ENCODE measurements at places on chromosomes 12 and 14. TPM values are rescaled to one million over a fixed set of nuclear protein-coding genes. Genes with fewer than 3 reads are reported as not detected.

DNA sequence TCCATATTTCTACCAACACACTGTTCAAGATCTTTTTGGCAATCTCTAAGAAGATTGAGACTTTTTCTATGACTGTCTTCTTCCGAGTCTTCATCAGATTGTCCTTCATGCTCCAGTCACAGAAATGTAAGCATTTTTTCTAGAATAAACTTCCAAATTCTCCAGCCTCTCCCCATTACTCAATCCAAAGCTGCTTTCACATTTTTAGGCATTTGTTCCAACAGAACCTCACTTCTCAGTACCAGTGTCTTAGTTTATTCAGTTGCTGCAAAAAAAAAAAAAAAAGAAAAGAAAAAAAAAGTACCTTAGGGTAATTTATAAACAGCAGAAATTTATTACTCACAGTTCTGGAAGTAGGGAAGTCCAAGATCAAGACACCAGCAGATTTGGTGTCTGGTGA is 290.8 kb upstream of the NOVA1 start:
- no peak overlapping the region for H3K27ac ChIP-seq
- DNase-seq = no peak
- no peaks in the 10 kb centered on the region for H3K27me3 ChIP-seq
- H3K36me3 ChIP-seq = no peaks in the 10 kb centered on the region

DNA sequence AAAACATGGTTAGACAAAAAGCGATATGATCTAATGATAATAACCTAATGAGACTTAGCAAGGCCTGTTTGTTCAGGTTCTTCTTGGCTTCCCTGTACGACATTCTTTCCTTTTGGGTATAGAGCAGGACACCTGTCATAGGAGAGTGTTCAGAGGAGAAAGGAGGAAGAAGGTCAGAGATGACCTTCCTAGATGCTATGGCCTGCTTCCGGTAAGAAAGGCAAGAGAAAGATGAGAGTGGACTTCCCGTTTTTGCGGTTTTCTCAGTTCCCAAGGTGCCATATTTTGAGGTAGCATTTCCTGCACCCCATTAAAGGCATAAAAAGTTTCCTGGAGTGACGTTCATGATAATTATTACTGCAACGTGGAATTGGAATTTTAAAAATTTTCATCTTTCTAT is 8.7 kb downstream of the CLEC4E start:
- H3K4me1 ChIP-seq = no peaks in the 10 kb centered on the region
- peaks cover 1% of the 10 kb centered on the region for H3K27me3 ChIP-seq
- H3K4me3 ChIP-seq = no peak overlapping the region
- DNase-seq = no peak
- no peaks in the 10 kb centered on the region for H3K36me3 ChIP-seq

GRCh38 chr12:131323879-131324278 is 370.2 kb downstream of the ADGRD1 start:
- no peak overlapping the region for H3K27ac ChIP-seq
- DNase-seq = no peak
- no peaks in the 10 kb centered on the region for H3K4me1 ChIP-seq
- H3K4me3 ChIP-seq = no peak overlapping the region
- H3K36me3 ChIP-seq = no peaks in the 10 kb centered on the region
- H3K27me3 ChIP-seq = no peaks in the 10 kb centered on the region

DNA sequence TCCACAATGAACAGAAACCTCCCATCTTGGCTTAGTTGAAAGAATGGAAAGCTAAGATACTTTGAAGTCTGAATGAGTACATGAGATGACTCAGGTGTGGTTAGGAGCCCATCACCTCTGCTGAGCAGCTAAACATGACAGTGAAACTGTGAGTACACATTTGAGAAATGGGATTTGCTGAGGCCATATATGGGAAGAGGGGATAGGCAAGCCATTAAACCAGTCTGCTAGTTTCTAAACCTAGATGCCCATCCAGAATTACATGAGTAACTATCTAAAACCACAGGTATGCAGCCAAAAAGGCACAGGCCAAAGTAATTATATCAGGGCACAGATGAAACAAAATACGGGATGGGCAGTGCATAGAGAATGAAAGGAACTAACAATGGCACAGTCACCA is 41.2 kb downstream of the NKX2-1 start:
- H3K36me3 ChIP-seq = no peaks in the 10 kb centered on the region
- no peaks in the 10 kb centered on the region for H3K4me1 ChIP-seq
- peaks cover 79% of the 10 kb centered on the region for H3K27me3 ChIP-seq
- no peak overlapping the region for H3K4me3 ChIP-seq
- H3K27ac ChIP-seq = no peak overlapping the region

DNA sequence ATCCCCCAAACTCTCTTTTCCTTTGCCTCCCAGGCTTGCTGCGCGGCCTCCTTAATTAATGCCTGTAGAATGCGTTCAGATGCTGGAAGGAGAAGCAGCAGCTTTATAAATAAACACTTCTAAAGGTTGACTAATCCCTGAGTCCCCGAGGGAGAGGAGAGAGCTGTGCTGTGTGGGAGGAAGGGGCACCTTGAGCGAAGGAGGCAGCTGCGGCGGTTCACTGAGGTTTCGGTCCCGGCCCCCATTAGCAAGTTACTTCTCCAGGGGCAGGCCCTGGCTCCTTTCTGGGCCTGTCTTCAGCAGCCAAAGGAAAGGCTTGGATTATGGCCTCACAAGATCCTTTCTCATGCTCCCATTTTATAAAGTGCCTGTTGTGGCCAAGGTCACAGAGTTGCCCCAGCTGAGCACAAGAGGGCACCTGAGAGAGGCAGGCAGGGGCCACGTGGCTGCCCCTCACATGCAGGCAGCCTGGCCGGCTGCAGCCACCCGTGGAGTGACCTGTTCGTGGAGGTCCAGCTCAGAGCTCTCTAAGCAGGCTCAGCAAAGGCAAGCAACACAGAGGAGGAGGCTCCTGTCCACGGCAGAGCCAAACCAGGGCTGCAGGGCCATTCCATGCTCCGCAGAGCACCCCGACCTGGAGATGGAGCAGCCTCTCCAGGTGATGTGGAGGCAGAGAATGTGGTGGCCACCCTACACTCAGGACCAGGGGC is 15.0 kb upstream of the CACNA2D4 start:
- no peak overlapping the region for H3K4me3 ChIP-seq
- peaks cover 2% of the 10 kb centered on the region for H3K27me3 ChIP-seq
- no peaks in the 10 kb centered on the region for H3K36me3 ChIP-seq
- no peak for DNase-seq
- no peak overlapping the region for H3K27ac ChIP-seq
- peaks cover 18% of the 10 kb centered on the region for H3K4me1 ChIP-seq

- H3K36me3 ChIP-seq = peaks cover 32% of the 10 kb centered on the region
- H3K27ac ChIP-seq = no peak overlapping the region
- DNase-seq = no peak
- no peaks in the 10 kb centered on the region for H3K27me3 ChIP-seq
- no peaks in the 10 kb centered on the region for H3K4me1 ChIP-seq
- H3K4me3 ChIP-seq = no peak overlapping the region
These were observed 29.7 kb downstream of the BRAP start for GRCh38 chr12:111656016-111656415.

- no peak overlapping the region for H3K4me3 ChIP-seq
- H3K36me3 ChIP-seq = no peaks in the 10 kb centered on the region
- H3K4me1 ChIP-seq = peaks cover 49% of the 10 kb centered on the region
- peak overlapping the region; percentile 76 for H3K27ac ChIP-seq
- DNase-seq = no peak
These were observed 67.1 kb downstream of the DERA start for GRCh38 chr12:15977999-15978951.

GRCh38 chr14:54446161-54446693 is 5.1 kb upstream of the CNIH1 start:
- H3K4me1 ChIP-seq = peaks cover 40% of the 10 kb centered on the region
- DNase-seq = peak; percentile 36
- no peak overlapping the region for H3K4me3 ChIP-seq
- no peaks in the 10 kb centered on the region for H3K36me3 ChIP-seq

DNA sequence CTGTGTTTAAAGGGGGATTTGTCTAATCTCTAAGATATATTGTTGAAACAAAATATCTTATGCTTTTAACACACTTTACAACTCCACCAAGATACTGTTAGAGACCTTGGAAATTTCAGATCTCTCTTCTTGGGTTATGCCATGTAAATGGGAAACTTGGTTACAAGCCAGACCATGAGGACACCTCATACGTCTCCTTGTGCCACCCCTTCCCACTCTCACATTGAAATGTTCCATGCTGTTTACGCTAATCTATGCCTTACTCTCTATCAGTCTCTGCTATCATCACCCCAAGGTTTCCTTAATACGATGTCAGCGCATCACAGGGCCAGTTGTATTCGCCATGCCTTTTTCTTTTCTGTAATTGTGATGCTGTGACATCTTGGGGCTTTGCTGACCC is 13.4 kb upstream of the DEGS2 start:
- no peaks in the 10 kb centered on the region for H3K36me3 ChIP-seq
- no peak overlapping the region for H3K4me3 ChIP-seq
- H3K27ac ChIP-seq = no peak overlapping the region
- DNase-seq = no peak
- peaks cover 18% of the 10 kb centered on the region for H3K27me3 ChIP-seq

DNA sequence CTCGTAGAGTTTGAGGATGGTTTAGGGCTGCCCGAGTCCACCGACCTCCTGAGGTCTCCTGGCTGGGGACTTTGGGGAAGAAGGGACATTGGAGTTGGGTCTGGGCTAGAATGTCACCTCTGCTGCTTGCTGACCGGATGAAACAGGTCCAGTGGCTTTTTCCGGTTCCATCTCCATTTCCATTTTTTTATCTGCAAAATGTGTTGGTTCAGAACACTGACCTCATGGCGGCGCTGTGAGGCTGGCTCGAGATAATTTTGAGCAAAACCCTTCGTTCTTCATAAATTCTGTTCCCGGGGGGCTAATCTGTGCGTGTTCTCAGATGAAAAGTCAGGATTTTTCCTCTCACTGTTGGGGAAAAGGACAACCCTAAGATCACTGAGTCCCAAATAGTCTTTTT is 11.7 kb upstream of the MYL2 start:
- no peak overlapping the region for H3K27ac ChIP-seq
- H3K27me3 ChIP-seq = peaks cover 20% of the 10 kb centered on the region
- H3K36me3 ChIP-seq = no peaks in the 10 kb centered on the region
- no peak for DNase-seq
- H3K4me3 ChIP-seq = no peak overlapping the region

GRCh38 chr14:90277581-90278198 is 21.3 kb downstream of the PSMC1 start:
- DNase-seq = no peak
- no peak overlapping the region for H3K4me3 ChIP-seq
- peaks cover 20% of the 10 kb centered on the region for H3K36me3 ChIP-seq
- no peaks in the 10 kb centered on the region for H3K27me3 ChIP-seq
- H3K27ac ChIP-seq = no peak overlapping the region
- no peaks in the 10 kb centered on the region for H3K4me1 ChIP-seq

GRCh38 chr12:105935981-105936380 is 202.8 kb downstream of the NUAK1 start:
- DNase-seq = no peak
- no peak overlapping the region for H3K27ac ChIP-seq
- no peak overlapping the region for H3K4me3 ChIP-seq
- H3K4me1 ChIP-seq = peaks cover 39% of the 10 kb centered on the region
- H3K27me3 ChIP-seq = no peaks in the 10 kb centered on the region
- no peaks in the 10 kb centered on the region for H3K36me3 ChIP-seq

DNA sequence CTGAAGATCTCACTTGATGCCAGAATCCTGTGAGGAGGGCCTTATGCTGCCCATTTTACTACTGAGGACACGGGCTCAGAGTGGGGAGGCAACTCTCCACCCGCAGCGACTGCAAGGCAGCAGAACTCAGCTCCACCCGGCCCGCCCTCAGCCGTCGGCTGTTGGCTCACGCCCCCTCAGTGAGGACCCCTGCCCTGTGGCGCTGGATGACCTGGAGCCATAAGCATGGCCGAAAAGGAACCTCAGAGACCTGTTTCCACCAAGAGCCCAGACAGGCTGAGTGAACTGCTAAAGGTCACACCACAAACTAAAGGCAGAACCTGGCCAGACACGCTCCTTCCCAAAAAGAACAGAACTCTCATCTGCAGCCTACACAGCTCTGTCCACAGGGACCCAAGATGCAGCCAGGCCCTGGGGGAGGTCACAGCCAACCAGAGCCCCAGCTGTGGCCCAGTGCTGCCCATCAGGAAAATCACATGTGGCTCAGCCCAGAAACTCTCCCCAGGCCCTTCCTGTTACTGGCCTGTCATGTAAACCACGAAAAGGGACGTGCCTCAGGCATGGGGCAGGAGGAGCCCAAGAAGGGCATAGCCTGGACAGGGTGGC is 32.8 kb downstream of the CCNK start:
- H3K36me3 ChIP-seq = peaks cover 4% of the 10 kb centered on the region
- no peaks in the 10 kb centered on the region for H3K4me1 ChIP-seq
- H3K4me3 ChIP-seq = no peak overlapping the region
- no peaks in the 10 kb centered on the region for H3K27me3 ChIP-seq
- no peak for DNase-seq

- peaks cover 15% of the 10 kb centered on the region for H3K4me1 ChIP-seq
- H3K27me3 ChIP-seq = no peaks in the 10 kb centered on the region
- no peak for DNase-seq
- no peak within 1 kb of the TSS for H3K4me3 ChIP-seq
- no peaks in the 10 kb centered on the region for H3K36me3 ChIP-seq
These were observed at the start of gene AICDA for GRCh38 chr12:8612629-8613028. Gene AICDA (minus strand): TSS chr12:8612859. CDS start chr12:8612767, 92 bp downstream.

DNA sequence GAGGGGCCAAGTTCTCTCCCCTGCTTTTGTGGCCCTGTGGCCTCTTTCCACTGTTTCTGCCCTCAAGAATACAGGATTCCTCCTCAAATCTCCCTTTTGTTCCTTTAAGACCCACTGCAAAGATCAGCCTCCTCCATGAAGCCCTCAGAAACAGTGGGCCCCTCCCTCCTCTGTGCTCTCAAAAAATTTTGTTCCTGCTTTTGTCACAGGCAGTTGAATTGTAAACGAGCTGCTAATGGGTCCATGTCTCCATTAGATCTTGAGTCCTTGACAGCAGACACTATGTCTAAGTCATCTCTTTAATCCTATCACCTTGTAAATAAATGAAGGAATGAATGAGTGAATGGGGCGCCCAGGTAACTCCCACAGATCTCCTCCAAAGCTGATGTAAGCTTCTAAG is 175.2 kb downstream of the ESRRB start:
- H3K27me3 ChIP-seq = no peaks in the 10 kb centered on the region
- H3K27ac ChIP-seq = no peak overlapping the region
- no peak for DNase-seq
- H3K4me1 ChIP-seq = peaks cover 31% of the 10 kb centered on the region

GRCh38 chr12:92554158-92555073 is 148.4 kb upstream of the PLEKHG7 start:
- no peak for DNase-seq
- H3K36me3 ChIP-seq = no peaks in the 10 kb centered on the region
- peak overlapping the region; percentile 30 for H3K27ac ChIP-seq

DNA sequence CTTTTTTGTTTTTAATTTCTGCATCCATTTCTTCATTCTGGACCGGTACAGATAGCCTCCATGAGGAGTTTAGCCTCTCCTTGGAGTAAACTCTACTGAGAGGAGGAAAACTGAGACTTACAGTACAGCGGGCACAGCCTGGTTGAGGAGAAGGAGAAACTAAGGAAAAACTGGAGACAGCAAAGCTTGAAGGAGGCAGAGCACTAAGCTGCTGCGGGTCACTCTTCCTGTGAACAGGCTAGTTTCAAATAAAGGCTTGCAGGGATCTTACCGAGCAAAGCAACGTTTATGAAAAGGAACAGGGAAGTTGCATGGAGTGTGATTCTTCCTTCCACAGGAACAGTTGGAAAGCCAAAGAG is 348 bp upstream of the SSTR1 start:
- peaks cover 75% of the 10 kb centered on the region for H3K27me3 ChIP-seq
- no peaks in the 10 kb centered on the region for H3K36me3 ChIP-seq
- no peak for DNase-seq
- peaks cover 32% of the 10 kb centered on the region for H3K4me1 ChIP-seq
- no peak overlapping the region for H3K27ac ChIP-seq
- H3K4me3 ChIP-seq = peak overlapping the region; percentile 65

The CCDC197 gene
- not detected for total RNA-seq

The DACT1 gene
- 61.7 TPM for total RNA-seq

The MORN3 gene
- total RNA-seq = 0.99 TPM

The CLECL1 gene
- total RNA-seq = not detected

The ZDHHC22 gene
- not detected for total RNA-seq

The VWF gene
- total RNA-seq = 0.24 TPM

The MUCL1 gene
- total RNA-seq = not detected

The GPR65 gene
- not detected for total RNA-seq
